ENCODE measurements at places on chromosomes 5 and 9.

DNA sequence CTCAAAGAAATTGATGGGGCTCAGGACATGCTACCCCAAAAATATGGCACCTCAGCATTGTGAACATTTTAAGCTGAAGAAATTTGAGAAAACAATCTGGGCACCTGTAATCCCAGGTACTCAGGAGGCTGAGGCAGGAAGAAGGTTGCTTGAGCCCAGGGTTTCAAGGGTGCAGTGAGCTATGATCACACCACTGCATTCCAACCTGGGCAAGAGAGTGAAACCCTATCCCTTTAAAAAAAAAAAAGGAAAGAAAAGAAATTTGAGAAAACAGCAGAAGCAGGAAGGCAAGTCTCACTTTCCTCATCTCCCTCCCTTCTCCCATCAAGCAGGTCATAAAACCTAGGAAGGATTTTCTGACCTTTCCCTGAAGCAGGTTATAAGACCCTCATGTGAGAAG, 23.6 kb downstream of the TPD52L3 start:
- no peak for DNase-seq

GRCh38 chr9:6628704-6629103, 16.8 kb downstream of the GLDC start:
- DNase-seq: no peak

GRCh38 chr9:5191985-5192384, 6.5 kb upstream of the INSL6 start:
- DNase-seq: no peak

- no peak for DNase-seq
Measured at GRCh38 chr5:127431977-127432585, 85.4 kb upstream of the PRRC1 start.

- no peak for DNase-seq
Measured at GRCh38 chr5:78903861-78904260, 81.2 kb downstream of the ARSB start.

DNA sequence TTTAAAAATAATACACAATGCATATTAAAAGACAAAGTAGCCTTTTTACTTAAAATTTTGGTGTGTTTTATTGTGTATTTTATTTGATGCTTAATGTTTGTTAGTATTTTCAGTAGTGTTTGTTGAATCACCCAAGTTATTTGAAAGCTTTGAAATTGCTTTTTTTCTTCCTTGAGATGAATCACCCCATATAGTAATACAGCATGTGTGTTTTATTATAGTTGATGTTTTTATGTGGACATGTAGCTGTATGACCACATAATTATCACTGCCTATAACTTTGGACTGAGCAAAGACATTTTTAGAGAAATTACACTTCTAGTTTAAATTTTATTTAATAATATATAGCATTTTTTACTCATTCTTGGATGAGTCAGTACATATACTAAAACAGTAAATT, 18.0 kb downstream of the FAM174A start:
- peak; percentile 12 for DNase-seq

DNA sequence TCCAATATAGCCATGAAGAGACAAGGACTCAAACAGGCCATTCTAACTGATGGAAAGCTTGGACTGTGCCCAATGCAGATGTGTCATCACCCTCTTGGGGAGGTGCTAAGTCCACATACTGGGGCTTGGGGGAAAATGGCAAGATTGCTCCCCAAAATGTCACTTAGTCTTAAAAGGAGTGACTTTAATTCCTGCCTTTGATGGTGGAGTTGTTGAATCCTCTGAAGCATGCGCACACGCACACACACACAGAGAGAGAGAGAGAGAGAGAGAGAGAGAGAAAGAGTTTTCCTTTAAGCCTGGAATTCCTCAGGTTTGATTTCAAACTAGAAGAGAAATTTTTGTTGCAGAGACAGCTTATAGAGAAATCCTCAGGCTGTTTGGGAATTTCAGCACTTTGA, 161.9 kb upstream of the GAS1 start:
- no peak for DNase-seq

GRCh38 chr9:4690144-4690543, 10.8 kb downstream of the CDC37L1 start:
- DNase-seq: no peak

DNA sequence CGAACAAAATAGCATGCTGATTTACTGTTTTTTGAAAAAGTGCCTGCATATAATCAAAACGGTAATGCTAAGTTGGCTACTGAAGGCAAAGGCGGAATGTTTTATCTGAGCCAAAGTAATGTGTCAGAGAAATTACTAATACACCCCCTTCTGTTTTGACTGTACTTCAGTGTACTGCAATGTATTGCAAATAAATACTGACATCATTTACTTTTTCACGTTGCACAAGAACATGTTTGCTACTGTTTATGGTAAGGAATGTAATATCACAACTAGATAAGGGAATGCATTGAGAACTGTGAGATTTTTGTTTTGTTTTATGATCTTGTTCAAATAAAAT, 813 bp upstream of the AGTPBP1 start:
- peak; percentile 14 for DNase-seq

DNA sequence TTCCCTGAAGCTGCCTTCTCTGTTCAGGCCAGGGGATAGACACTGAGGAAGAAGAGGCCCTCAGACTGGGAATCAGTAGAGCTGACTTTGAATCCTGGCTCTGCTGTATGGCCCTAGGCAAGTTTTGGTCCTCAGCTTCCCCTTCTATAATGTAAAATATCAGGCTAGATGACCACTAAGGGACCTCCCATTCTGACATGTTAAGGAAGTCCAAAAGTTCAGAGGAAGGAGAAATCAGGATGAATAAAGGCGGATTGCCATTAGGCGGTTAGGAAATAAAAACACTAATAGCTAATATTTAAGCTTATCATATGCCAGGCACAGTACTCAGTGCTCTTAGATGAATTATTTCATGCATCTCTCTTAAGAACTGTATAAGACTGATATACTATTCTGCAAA, 8.9 kb upstream of the TNIP1 start:
- no peak for DNase-seq

GRCh38 chr5:33230467-33231078, 210.2 kb upstream of the TARS1 start:
- no peak for DNase-seq

DNA sequence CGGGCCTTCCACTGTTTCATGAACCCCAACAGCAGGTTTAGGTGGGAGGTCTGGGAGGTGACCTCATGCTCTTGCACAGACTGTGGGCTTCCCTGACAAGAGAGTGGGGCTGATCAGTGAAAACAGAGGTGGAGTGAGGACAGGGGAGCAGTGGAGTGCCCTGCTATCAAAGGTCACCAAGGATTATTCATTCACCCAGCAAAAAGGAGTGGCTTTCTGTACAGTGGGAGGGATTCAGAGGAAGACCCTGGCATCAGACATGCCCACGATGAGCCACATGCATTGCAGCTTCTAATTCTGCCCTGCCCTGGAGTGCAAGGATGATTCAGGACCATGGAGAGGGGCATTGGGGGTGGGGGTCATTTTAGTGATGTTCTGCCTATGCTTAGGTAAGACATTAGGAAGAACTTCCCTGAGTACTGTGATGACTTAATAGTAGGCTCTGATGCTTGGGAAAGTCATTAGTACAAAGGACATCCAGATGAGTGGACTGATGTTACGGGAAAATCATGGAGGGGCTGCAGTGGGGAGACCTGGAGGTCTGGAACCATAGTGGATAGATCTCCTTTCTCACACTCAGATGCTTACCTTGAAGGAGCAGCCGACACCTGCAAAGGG, 12.8 kb downstream of the TRAF1 start:
- no peak for DNase-seq

DNA sequence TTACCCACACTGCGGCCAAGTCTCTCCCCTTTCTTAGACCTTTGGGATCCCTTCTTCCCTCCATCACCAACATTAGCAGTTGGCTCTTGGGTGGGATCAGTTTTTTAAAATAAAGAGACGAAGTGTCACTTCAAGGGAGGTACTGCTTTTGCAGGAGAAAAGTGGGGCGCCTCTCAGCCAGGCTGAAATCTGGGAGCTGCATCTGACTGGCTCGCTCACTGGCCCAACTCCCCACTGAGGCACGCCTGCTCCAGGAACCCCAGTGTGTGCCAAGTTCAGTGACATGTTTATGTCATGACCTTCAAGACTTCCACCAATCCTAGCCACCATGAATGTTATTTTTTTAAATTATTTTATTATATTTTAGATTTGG, 130.5 kb downstream of the MVB12B start:
- no peak for DNase-seq

GRCh38 chr5:143318270-143318669, 85.2 kb downstream of the NR3C1 start:
- no peak for DNase-seq

- peak; percentile 89 for DNase-seq
Measured at GRCh38 chr9:96612105-96612965, 7.3 kb downstream of the CDC14B start.

GRCh38 chr5:44538797-44539601, 149.8 kb upstream of the FGF10 start:
- DNase-seq: peak; percentile 10

DNA sequence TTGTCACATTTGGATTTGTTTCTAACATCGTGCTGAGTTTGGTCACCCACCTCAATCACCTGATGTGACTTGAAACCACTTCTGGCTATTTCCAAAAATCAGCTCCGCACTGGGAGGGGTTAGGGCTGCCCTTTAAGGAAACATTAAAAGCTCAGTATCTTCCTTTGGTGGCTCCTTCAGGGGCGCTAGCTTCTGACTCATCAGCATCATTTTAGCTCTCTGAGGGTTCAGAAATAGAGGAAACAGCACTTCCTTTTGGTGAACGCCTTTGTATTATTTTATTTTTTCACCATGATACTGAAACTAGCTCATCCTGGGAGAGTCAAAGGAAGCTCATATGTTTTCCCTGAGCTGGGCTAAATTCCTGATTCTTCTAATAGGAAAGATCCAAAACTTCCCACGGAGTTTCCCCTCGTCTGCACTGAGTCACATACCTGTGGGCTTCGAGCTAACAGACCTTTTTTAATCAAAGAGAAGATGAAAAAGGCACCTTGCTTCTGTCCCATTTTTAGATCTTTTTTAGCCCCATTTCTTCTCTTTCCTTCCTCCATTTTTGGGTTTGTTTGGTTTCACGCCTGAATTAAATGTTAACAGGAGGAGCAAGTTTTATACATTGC, 48.2 kb downstream of the ROPN1L start:
- peak; percentile 41 for DNase-seq

DNA sequence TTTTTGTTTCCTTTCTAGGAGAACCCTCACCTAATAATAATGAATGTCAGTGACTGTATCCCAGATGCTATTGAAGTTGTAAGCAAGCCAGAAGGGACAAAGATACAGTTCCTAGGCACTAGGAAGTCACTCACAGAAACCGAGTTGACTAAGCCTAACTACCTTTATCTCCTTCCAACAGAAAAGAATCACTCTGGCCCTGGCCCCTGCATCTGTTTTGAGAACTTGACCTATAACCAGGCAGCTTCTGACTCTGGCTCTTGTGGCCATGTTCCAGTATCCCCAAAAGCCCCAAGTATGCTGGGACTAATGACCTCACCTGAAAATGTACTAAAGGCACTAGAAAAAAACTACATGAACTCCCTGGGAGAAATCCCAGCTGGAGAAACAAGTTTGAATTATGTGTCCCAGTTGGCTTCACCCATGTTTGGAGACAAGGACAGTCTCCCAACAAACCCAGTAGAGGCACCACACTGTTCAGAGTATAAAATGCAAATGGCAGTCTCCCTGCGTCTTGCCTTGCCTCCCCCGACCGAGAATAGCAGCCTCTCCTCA, 87.1 kb downstream of the OSMR start:
- no peak for DNase-seq

GRCh38 chr9:21711504-21711903, 90.9 kb upstream of the MTAP start:
- DNase-seq: peak; percentile 16

DNA sequence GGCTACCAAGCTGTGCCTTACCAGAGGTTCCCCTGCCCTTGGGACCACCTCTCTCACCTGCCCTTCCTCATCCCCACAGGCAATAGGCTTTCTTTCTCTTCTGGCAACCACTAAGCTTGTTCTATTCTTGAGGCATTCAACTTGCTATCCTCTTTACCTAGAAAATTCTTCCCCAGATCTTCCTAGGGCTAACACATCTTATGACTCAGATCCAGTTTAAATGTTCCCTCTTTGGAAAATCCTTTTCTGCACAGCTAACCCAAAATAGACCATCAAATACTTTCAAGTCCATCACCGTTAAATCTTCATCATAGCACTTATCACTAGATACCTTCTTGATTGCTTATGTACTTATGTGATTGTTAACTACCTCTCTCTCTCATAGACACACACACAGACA, 93.7 kb downstream of the ENC1 start:
- no peak for DNase-seq

DNA sequence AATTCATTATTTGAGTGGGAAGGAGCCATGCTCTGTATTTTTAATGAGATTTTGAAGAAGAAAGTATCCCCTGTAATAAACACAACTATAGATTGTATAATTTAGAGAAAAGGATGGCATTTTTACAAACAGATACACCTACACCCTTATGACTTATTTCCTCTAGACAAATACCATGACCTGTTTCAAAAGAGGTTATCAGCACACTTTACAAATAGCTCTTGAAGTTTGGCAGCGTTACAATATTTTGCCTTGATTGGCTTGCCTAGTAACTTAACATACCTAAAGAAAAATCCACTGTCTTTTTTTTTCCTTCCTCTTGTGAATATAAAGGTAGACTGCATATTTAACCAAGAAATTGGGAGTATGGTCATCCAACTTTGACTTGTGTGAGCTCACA, 28.5 kb upstream of the CETN3 start:
- DNase-seq: no peak

GRCh38 chr5:1642221-1642620, 118.5 kb upstream of the LPCAT1 start:
- DNase-seq: no peak

DNA sequence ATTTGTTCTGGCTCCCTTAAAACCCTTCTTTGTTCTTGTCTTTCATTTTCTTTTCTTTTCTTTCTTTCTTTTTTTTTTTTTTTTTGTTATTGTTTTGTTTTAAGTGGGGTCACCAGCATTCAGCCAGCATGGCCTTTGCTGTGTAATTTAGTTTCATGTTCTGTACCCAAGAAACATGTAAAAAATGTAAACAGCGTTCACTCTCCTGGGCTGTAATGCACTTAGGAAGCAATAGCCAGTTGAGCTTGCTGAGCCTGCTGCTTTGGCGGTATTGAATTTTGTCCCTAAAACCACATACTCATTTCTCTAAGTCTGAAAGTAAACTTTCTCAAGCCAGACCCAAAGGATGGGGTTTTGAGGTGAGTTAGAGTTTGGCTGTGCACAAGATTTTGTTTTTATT, 158.6 kb downstream of the PAPPA start:
- DNase-seq: no peak

DNA sequence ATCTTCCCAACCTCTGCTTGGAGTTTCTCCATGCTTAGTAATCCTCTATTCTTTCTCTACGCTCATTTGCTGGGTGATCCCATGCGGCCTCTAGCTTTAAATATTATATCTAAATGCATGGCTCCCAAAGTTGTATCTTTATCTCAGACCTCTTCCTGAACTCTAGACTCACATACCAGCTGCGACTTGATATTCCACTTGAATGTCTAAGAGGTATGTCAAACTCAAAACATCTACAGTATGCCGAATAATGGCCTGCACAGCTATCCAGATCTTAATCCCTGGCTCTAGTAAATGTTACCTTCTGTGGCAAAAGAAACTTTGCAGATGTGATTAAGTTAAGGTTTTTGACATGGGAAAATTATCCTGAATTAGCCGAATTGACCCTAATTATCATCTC, 179.2 kb downstream of the TTC39B start:
- no peak for DNase-seq

Measured in AG20443 (cell line).